ENCODE measurements at places on chromosomes 3 and 15.

DNA sequence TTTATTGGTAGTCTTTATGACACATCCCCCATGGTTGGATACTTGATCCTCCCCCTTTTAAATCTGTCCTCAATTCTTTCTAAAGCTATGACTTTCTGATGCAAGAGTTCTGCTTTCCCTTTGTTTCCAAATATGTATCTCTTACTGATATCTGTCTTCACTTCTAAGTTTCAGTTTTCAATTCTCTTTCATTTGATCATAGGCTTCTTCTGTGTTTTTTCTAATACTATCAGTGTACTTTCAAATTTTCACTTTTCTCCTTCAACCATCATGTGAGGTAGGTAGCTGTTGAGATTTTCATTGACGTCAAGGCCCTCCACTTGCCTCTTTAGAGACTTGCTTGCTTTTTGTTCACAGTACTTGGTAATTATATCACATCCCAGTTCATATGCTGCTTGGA lies 436.5 kb downstream of the CNTN4 start:
- no peak for DNase-seq

DNA sequence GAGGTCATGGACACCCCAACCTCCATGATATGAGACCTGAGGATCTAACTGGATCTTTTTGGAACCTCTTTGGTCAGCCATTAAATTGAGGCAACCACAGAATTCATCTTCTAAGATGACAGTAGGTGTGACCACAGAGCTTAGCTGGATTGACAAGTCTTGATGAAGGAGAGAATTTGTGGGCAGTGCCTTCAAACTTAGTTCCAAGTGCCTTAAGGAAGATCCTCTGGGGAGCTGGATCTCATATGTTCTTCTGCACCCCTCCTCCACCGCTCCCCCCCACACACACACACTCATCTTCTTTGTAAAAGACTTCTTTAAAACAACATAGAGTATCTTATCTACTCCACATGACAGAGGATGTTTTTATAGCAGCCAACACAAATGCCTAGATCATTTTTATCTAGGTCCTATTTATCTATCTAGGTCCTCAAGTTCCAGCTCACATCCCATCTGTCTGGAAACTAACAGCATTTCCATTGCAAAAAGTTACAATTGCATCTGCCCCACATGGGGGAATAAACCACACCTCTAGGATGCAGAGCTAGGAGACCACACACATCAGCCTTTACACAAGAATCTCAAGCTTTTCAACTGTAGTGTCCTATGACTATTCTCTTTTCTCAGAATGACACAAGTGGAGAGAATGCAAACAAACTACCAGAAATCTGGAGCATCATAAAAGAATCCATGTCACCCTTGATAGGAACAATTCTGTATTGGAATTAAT lies 37.4 kb downstream of the WWTR1 start:
- DNase-seq = no peak

- DNase-seq = no peak
Measured at GRCh38 chr15:59896663-59897074, 107.4 kb upstream of the FOXB1 start.

GRCh38 chr15:62426387-62426956 lies 261.4 kb upstream of the C2CD4B start:
- DNase-seq = no peak

GRCh38 chr15:56929933-56930332 lies 11.5 kb downstream of the TCF12 start:
- no peak for DNase-seq

GRCh38 chr15:40379853-40380252 lies 2.7 kb upstream of the KNSTRN start:
- no peak for DNase-seq

GRCh38 chr15:91622711-91623342 lies 230.7 kb upstream of the SLCO3A1 start:
- no peak for DNase-seq

GRCh38 chr3:3783696-3784095 lies 15.5 kb upstream of the LRRN1 start:
- no peak for DNase-seq

DNA sequence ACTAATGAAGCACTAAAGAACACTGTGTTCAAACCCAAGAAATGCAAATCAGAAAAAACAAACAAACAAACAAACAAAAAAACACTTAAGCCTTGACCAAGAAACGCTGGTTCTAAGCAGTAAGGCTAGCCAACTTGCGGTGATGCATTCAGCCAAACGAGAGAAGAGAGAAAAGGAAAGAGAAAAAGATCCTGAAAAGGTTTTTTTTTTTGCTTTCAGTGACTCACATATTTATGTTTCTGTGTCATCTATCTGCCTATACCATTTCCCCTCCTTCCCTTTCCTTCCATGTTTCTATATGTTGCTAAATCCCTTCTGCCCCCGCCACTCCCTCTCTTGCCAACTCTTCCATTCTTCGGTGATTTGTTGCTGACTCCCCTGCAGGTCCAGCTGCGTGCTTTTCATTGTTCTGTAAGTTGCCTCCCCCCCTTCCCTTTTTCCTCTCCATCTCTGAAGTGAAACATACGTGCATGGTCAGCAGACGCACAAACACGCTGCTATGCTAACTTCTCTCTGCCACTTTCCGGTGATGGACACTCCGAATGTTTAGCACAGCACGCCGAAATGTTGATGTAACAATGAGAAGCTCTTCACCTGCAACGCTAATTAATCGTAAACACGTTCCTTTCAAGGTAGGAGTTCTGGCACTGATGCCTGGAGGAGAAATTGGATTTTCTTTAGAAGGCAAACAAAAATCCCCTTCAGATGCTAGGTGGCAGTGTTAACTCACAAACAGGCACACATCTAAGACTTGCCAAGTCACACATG lies 154.4 kb downstream of the TUSC7 start:
- no peak for DNase-seq

DNA sequence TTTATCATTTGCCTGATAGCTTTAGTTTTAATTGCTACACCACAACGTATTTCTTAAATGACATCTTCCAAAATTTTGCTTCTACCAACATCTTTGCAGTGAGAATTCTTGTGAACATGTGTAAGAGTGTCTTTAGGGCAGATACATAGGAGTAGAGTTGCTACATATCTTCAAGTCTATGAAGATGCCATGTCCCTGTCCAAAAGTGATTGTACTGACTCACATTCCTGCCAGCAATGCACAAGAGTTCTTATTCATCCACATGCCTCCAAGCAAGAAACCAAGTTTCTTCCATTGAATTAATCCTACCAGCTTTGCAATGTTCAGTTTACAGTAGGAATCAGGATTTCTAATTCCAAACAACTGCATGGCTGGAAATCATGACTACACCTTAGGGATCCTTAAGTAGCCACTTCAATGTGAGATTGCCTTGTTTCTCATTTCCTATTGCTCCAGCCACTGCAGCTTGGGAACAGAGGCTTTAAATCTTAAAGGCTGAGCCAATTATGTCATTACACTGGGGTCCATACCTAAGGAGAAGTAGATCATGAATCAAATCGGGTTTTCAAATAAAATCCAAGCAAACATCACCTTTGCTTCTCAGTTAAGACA lies 44.5 kb downstream of the BCL2L10 start:
- DNase-seq = no peak

DNA sequence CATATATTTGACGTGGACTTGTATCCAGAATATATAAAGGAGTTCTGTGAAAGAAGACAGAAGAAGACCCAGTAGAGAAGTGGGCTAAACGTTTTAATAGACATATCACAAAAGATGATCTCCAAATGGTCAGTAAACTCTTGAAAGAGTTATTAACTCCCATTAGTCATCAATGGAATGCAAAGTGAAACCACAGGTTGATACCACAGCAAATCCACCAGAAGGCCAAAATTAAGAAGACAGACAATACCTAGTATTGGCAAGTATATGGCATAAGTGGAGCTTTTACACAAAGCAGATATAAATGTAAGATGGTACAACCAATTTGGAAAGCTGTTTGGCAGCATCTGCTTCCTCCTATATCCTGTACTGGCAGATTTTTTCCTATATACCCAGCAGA lies 6.0 kb downstream of the SPATA16 start:
- no peak for DNase-seq

DNA sequence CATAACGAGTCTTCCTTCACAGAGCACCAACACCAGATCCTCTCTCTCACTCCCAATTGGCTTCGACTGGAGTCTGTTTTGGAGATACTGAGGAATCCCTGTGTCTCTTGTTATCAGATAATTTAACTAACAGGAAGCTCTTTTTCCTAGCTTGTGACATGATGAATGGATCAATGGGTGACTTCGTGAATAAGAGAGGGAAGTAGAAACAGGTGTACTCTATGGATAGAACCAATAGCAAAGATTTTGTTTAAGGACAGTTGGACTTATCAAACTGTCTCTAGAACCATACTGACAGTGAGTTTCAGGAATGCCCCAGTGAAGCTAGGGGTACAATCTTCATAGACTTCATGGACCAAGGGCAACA lies 29.4 kb upstream of the KLHL6 start:
- DNase-seq = no peak

GRCh38 chr3:9214599-9214998 lies 34.8 kb downstream of the SRGAP3 start:
- no peak for DNase-seq

- DNase-seq = no peak
Measured at GRCh38 chr15:101001056-101001455, 81.9 kb downstream of the LRRK1 start.

DNA sequence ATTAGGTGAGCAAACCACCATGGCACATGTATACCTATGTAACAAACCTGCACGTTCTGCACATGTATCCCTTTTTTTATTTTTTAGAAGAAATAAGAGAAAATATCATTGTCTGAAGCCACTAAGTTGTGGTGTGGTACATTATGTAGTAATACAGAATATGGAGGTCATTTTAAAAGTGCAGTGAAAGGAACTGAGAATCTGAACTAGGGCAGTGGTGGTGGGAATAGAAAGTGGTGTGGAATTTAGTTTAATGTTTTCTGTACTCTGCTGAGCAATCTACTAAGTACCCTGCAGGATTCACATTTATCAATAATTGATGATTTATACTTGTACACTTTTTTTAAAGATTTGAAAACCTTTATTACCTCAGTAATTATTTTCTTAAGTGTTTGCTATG lies 283.5 kb downstream of the CHL1 start:
- DNase-seq = no peak

GRCh38 chr3:157938154-157938779 lies 168.0 kb downstream of the SHOX2 start:
- DNase-seq = no peak

GRCh38 chr3:188624828-188625227 lies 470.9 kb downstream of the LPP start:
- DNase-seq = no peak

DNA sequence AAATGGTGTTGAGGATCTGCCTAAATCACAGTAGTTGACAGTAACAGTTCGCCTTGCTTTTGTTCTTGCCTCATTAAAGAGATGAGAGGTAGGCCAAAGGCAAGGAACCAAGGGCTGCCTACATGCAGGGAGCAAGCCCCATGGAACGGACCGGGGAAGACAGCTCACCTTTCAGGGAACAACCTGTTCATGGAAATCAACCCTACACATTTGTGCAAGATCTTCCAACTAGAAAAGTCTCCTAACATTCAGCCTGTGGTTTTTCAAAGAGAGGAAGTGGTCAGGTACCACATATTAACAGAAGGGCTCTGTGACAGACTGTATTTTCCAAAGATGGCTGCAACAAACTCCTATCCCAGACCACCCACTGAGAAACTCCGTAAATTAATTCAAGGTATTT lies 1031.8 kb upstream of the NR2F2 start:
- no peak for DNase-seq

DNA sequence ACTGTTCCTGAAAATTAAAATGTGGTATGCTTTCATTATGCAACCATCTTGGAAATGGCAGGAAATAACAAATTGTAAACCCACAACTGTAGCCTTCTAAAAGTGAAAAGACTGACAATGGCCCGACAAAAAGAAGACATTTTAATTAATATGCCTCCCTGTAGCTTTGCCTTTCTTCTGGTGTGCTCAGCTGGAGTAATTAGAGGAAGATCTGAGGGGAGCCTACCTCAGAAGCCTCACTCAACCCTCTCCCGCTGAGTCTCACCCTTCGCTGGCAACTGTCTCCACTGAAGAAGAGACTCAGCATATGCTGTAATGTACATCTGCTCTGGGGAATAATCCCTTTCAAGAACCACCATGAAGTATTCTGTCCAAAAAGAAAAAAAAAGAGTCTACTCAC lies 104.7 kb upstream of the SETMAR start:
- DNase-seq = no peak

- DNase-seq = no peak
Measured at GRCh38 chr3:18593231-18593630, 168.1 kb upstream of the SATB1 start.

DNA sequence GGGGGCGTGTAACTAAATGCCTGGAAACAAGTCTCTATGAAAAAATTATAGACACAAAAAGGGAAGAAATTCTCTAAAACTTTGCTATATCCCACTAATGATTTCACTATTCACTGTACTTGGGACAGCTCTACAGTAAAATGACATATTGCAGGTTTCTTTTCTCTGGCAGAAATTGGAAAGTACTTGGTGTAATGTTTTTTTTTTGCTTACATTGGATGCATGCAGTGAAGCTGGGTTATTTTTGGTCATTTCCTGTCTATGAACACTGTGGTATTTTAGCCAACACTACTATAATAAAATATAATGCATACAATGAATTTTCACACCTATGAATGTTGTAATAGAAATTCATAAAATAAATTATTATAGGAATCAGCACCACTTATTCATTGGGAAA lies 109.7 kb downstream of the LRRC49 start:
- no peak for DNase-seq
